ENCODE measurements at places on chromosomes 5 and 9.

- no peak for DNase-seq
These were observed 59.4 kb upstream of the BASP1 start for GRCh38 chr5:17157916-17158529.

GRCh38 chr9:122930541-122931225 is 629 bp downstream of the ZBTB26 start:
- no peak for DNase-seq

DNA sequence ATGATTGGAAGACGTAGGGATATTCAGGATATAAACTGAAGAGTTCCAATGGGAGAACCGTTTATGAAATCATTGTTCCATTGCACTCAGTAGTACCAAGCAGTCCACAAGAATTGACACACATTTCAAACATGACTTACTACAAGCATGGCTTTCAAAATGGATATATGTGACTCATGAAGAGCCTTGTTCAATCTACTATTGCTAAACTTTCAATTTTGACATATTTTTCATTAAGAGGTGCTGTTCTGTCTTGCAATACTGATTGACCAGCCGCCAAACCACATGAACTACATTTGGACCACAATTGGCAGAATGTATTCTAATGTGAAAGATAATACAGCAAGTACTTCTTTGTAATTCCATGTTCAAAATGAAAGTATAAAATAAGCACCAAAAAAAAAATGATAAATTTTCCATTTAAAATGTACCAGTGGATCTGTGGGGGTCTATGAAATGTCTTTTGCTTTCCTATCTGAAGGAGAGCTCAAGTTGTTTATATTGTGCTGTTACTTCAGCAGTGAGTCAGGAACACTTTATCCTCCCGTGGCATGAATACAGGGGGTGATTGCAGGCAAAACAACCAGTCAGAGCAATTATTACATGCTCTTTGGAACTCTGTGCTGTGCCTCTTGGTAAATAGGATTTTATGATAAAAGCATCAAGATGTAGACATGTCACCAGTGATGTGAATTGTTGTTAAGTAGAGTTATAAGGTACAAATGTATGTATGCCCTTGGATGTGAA is 366.0 kb downstream of the ARRDC3 start:
- DNase-seq = no peak

DNA sequence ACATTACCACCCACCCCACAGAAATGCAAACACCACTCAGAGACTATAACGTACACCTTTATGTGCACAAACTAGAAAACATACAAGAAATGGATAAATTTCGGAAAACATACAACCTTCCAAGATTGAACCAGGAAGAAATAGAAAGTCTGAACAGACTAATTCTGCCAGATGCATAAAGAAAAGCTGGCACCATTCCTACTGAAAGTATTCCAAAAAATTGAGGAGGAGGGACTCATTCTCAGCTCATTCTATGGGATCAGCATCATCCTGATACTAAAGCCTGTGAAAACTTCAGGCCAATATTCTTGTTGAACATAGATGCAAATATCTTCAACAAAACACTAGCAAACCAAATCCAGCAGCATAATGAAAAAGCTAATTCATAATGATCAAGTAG is 115.1 kb upstream of the CD180 start:
- no peak for DNase-seq

- no peak for DNase-seq
These were observed 933 bp upstream of the TGFBR1 start for GRCh38 chr9:99103901-99104458.
